ENCODE measurements at places on chromosomes 7 and 10.

- DNase-seq = no peak
Measured at GRCh38 chr7:69903410-69903809, 305.1 kb downstream of the AUTS2 start.

GRCh38 chr7:55171157-55171556 lies 152.3 kb downstream of the EGFR start:
- peak; percentile 73 for DNase-seq

- DNase-seq = no peak
Measured at GRCh38 chr7:30323006-30323355, 38.6 kb downstream of the ZNRF2 start.

- DNase-seq = no peak
Measured at GRCh38 chr7:152759949-152760853, 649 bp downstream of the ACTR3B start.

All from psoas muscle (tissue), 8 donors.